ENCODE measurements at places on chromosomes 6 and 20.

DNA sequence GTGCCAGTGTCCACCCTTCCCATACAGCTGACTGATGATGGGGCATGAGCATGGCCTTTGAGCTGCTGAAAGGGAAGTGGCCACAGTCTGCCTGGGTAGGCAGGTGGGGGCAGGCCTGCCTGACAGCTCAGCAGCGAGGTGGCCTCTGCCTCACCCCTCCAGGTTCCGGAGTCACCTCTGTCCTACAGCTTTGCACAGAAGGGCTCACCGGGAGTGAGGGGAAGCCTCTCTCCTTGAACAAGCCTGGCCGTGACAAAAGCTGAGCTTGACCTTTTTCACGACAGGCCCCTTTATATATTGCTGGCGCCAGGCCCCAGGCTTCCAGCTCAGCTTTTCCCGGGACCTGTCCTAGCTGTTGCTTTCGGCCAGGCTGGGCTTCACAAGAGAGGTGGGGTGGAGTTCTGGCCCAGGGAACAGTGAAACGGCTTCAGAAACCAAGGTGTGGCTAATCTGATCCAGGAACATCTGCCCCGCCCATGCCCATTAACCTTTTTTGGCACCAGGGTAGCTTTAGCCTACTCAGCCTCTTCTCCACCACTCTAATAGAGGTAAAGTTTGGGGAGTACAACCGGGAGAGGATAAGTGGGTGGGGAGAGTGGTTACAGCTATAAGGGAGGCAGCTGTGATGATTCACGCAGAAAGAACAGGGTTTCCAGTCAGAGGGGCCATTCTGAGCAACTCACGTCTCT is 42.9 kb downstream of the C6orf132 start:
- DNase-seq, result no peak

DNA sequence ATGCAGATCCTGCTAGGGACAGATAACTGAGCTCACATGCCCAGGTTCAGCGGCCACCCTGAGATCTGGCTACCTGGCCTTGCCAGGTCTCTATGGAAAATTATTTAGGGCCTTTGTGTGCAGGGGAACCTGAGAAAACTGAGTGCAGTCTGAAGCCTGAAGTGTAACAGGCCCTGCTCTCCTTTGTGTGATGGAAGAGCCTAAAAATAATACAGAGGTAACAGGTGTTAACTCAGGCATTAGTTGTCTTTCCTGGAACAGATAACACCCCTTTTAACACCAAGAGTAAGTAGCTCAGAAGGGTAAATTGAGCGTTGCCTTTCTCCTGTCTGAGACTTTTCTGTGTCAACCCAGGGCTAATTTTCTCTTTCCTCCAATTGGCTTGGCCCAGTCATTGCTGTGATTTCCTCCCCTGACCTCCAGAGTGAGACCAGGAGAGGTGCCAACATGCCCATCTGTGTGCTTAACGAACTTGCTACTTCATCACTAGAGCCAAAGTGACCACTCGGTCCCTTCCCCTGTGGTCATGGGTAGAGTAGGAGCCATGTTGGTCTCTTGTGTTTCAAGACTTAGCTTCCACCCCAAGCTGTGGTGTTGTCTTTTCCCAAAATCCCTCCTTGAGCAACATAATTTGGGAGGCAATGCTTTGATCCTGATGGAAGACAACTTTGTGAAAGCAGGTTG is 304.4 kb upstream of the JAG1 start:
- DNase-seq, result no peak

DNA sequence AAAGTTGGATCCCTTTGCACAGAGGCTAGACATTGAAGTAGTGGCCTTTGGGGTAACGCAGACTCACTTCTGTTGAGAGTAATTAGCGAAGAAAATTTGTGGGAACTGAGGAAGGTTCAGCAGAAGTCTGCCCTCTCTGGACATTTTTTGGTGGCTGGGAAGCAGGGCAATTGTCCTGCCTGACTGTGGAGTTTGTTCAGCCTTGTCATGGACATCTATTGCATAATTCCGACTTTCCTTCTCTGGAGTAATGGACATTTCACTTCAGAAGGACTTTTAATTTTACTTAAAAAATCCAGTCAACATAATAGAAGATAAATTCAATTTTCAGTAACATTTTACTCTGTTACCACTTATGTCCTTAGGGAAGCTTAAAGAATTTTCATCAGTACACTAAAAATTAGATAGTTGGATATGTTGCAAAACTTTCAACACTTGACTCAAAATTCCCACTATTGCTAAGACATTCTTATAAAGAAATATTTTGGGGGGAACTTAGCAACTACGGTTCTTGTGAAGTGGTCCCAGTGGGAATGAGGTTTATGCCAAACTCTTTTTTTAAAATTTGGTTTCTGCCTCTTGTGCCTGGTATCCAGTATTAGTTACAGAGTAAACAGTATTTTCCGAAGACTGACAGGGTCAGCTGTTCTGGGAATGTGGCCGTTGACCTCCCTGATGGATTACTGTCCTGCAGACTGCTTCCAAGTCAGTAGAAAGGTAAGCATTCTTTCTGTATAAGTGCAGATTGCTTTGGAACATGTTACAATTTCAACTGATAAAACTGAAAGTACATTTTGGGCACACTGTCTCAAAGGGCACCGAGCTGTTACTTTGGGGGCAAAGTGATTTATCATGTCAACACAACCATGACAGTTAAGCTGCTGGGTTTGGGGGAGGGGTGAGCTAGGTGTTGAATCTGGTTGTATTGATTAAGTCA is 100.6 kb upstream of the MLIP start:
- no peak for DNase-seq

- DNase-seq, result no peak
These were observed 20.7 kb upstream of the HEY2 start for GRCh38 chr6:125728739-125729138.

DNA sequence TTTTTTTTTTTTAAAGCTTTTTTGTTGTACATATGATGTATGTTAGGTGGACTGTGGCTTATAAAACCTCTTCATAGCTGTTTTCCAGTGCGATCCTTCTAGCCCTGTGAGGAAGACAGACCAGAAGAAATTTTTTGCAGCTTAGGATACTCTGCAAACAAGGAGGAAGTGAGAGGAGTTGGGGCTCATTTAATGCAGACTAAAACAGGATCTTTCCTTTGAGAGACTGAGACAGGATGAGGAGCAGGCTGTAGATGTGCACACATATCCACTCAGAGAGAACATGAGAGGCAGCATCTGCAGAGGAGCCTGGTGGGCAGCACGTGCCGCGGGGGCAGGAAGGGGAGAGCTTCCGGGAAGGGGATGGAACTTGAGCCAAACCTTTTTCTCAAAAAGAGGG is 45.7 kb downstream of the PPARD start:
- no peak for DNase-seq

- no peak for DNase-seq
These were observed 31.7 kb upstream of the CST1 start for GRCh38 chr20:23782366-23782983.

DNA sequence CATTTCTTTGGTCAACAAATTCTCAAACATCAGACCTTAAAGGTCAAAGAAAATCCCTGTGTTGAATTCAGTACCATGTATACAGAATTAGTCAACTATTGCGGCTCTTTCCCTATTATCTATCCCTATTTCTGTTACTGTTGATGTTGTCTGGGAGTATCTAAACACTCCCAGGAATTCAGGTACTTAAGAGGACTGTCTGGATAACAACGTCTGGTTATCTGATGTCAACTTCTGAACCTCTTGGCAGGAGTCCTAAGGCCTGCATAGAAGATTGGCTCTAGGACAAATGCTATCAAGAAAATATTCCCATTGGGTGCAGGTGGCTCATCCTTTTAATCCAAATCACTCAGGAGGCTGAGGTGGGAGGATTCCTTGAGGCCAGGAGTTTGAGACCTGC is 255.6 kb downstream of the KHDC1L start:
- no peak for DNase-seq

GRCh38 chr20:53157443-53158408 is 185.6 kb downstream of the TSHZ2 start:
- DNase-seq, result peak; percentile 76

GRCh38 chr20:20461551-20461950 is 93.6 kb downstream of the INSM1 start:
- no peak for DNase-seq

DNA sequence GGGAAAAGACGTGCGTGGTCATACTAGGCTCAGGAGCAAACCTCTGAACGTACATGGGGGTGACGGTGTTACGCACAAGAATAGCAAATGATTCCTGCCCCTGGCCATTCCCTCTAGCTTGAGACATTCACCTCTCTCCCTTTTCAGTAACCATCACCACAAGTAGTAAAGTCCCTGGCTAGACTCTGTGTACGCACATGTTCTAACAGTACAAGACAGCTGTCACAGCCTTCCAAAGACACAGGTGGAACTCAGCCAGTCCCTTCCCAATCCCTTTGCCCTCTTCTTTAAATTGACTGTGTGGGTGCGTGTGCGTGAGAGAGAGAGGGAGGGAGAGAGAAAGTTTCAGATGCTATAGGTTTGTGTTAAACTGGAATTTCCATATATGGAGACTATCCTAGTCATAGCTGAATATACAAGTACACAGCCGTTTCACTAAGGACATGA is 67.3 kb downstream of the LY86 start:
- peak; percentile 73 for DNase-seq

- DNase-seq, result no peak
These were observed 1.4 kb upstream of the TXNDC5 start for GRCh38 chr6:7912024-7912423.

DNA sequence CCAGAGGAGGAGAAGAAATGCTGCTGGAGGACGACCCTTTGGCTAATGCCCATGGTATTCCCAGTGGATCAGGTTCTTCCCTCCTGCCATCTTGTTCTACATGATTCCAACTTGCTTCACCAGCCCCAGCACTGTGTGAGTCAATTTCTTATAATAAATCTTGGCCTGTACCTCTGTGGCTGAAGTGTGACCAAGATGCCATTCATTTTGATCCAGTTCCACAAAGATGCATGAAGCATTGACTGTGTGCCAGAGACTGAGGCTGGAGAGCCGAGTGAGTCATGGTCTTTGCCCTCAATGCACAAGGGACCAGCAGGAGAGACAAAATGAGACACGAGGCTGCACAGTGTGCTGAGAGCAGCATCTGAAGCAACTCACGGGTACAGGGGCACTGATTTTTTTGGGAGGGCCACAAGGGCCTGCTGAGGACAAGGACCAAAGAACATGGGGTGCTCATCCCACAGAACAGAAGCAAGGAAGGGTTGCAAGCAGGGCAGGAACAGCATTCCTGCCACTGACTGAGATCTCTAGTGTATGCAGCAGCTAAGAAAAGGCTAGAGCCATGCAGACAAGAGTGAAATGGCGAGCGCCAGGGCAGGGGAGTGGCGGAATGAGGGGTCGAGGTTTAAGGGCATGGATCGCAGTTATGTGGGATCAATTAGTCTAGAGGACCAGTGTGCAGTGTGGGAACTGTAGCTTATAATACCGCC is 207.0 kb downstream of the THBS2 start:
- DNase-seq, result no peak

DNA sequence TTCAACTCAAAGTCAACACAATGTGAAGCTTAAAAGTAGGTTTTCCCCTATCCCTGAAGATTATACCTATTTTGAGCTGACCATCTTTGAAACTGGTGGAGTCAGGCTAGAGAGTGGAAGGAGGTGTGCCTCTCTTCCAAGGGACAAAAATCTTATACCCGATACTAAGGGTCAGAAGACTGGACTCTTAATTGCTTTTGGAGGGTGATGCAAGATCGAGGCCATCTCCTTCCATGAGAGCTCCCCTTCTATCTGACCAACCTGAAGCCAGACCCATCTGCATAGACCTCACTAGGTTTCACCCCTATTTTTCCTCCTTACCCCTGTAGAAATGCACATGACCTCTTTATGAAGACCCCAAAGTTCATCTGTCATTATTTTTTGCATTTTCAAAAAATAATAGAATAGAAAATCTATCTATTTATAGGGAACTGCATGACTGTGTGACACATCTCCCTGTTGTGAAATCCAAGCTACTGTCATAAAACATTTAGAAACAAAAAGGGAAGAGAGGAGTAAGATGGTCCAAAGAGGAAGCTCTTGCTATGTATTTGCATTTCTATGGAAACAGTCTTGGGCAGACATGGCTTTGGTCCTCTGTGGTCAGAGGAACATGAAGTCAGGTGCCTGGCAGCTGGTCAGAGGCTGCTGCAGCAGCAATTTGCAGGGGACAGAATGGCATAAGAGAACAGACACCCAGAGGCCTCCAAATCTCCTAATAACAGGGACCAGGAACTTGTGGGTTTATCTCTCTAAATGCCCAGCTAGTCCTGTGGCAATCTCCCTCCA is 349.2 kb downstream of the MAFB start:
- no peak for DNase-seq

DNA sequence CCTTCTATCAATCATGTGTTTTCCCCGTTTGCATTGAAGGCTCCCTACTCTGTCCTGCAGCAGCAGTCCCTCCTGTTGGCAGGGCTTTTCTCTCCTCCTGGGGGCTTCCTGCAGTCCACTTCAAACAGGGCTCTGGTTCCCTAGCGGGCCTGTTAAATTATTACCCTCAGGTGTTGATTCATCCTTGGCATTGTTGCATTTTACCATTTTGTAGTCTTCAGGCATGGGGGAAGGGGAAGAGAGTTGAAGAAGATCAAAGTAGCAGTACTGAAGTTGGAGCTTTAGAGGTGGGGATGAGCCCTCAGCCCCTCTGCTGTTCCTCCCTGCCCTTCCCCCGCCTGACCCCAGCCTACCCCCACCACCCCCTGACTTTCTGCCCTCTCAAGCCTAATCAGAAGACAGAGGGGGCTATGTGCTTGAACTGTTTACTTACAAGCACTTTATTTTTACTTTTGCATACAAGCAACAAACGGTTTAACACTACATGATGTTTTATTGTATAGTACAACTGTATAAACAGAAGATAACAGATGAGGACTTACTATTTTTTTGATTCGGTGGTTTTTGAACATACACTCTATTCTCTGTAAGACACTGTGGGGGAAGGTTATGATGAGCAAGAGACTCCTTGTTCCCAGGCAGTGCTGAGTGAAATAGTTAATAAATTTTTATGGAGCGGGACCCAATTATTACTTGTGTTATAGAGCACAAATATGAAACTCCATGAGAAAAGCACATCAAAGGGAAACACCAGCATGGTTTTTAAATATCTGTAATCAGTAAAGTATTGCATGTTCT is 169.7 kb downstream of the EYA4 start:
- DNase-seq, result no peak

DNA sequence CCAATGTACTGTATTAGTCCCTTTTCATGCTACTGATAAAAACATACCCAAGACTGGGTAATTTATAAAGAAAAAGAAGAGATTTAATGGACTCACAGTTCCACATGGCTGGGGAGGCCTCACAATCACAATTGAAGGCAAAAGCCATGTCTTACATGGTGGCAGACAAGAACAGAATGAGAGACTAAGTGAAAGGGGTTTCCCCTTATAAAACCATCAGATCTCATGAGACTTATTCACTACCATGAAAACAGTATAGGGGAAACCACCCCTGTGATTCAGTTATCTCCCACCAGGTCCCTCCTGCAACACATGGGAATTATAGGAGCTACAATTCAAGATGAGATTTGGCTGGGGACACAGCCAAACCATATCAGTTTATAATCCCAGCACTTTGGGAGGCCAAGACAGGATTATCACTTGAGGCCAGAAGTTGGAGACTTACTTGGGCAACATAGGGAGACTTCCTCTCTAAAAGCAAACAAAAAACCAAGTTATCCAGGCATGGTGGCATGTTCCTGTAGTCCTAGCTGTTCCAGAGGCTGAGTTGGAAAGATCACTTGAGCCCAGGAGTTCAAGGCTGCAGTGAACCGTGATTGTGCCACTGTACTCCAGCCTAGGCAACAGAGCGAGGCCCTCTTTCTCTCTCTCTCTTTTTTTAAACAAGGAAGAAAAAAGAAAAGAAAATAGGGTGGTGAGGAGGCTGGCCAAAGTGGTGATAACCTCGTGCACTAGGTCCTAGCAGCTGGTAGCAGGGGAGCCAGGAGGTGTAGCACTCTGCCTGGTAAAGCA is 22.9 kb upstream of the DDR1 start:
- no peak for DNase-seq
